Stimulated activated CD8-positive, alpha-beta memory T cell treated with anti-CD3 and anti-CD28 coated beads, Interleukin-4, amount 100 ng/mL, for 1 hour (primary cell): ENCODE measurements at places on chromosomes 3 and 15.

DNA sequence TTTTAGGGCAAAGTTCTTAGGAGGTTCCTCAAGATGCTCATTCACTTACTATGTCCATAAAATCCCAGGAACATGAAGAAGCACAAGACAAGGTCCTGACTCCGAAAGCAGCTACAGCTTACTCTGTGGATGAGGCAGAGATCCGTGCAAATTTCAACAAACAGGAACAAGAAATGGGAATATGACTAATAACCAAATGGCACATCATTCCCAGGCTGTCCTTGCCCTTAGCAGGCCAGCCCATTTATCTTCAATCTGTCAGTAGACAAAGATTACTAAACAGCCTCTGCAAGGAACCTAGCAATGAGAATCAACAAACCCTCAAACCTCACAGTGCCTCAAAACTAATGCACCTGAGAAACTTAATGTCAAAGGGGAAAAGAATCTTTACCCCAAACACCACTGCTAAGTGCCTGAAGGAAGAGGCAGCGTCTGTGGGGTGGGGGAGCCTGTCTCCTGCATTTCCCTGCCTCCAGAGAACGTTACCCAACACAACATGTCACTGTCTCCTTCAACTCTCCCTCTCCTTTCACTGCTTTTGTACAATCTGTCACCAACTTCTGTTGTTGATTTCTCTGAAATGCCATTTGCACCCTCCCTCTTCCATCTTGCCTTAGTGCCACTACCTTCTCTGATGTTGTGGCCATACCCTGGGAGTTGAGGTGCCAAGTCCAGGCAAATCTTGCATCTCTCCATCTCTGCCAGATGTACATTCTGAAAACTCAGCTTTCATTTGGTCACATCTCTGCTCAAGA lies 4.8 kb downstream of the TNFAIP8L3 start:
- DNase-seq: no peak

- no peak for DNase-seq
Observed at GRCh38 chr3:151268267-151269235, 9.8 kb downstream of the P2RY14 start.

GRCh38 chr3:100606894-100607512 lies 2.4 kb upstream of the ADGRG7 start:
- no peak for DNase-seq

DNA sequence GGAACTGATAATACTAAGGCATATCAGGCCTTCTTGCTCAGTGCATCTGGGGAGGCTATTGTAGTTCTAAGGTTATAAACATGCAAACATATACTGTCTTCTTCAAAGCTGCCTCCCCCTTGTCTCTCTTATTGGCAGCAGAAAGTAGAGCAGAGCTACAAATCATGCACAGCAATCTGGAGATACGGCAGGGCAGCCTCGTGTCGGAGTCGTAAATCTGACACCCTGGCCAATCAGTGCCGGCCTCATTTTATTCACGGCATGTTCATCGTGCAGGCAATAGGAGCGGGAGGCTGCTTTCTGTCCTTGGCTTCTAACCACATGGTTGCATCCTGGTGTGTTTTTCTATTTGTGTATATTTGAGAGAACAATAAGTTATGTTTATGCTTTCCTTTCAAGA lies 300.2 kb upstream of the CNTN6 start:
- DNase-seq: no peak

DNA sequence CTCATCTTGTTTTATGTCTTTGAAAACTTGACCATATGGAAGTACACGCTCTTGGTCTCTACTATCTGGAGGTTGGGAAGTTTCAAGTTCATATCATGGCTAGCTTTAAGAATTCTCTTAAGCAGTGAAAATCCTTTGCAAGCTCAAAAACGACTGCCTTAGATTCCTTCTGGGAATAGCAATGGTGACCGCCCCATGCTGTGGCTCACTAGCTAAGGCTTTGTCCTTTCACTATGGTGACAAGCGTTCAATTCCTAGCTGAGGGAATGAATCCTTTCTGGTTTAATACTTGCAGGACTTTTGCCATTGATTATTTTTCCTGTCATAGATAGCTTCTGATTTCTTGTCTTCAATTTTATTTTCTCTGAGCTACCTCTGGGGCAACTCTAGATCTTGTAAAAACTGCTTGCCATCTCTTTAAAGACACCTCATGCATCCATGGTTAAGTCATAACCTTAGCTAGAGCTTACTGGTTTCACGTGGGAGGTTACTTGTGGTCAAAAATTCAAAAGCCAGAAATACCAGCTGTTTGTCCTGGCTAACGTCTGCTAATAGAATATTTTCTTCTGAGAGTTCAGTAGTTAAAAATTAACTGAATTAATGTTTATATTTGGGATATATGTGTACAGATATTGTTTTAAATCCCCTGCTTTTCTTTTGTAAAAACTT lies 673.4 kb upstream of the CBLB start:
- no peak for DNase-seq

GRCh38 chr15:93150910-93151881 lies 62.2 kb upstream of the RGMA start:
- no peak for DNase-seq

- no peak for DNase-seq
Observed at GRCh38 chr3:46399557-46399956, 7.3 kb downstream of the CCR5AS start.

DNA sequence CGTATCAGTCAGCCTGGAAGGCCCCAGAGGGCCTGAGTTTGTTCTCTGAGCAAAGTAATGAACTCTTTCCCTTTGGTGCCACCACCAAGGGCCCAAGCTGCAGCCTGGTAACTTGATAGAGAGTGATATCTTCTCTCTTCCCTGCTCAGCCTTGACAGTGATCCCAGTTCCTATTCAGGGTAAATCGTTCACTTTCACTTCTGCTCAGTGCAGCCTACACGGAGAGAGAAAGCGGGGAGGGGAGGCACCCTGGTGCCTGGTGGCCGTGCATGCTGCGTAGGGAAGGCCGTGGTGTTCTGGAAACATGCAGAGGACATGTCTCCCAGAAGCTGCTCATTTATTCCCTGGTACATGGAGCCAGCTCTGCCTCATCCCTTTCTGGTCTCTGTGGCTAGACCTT lies 54.9 kb downstream of the KIF9 start:
- DNase-seq: no peak

DNA sequence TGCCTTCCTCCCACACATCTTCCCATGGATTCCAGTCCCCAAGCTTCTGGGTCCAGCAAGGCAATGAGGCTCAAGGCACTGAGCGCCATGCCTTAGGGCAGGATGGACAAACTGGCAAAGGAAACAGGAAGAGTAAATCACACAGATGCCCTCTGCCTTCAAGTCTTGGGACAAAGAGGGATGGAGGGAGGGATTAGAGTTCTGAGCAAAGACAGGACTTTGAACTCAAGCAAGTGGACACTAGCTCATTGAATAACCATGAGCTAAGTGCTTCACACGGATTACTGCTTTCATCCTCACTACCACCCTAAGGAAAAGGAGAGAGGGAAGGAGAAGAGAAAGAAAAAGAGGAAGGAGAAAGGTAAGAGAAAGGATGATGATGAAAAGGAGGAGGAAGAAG lies 7.6 kb upstream of the THBS1 start:
- DNase-seq: no peak

- no peak for DNase-seq
Observed at GRCh38 chr3:117441851-117442250, 732.3 kb downstream of the TUSC7 start.

GRCh38 chr3:138072796-138073195 lies 42.6 kb downstream of the DZIP1L start:
- DNase-seq: no peak

GRCh38 chr15:70053716-70054229 lies 43.9 kb downstream of the TLE3 start:
- no peak for DNase-seq

GRCh38 chr3:141738891-141739363 lies 829 bp downstream of the RNF7 start:
- DNase-seq: no peak

DNA sequence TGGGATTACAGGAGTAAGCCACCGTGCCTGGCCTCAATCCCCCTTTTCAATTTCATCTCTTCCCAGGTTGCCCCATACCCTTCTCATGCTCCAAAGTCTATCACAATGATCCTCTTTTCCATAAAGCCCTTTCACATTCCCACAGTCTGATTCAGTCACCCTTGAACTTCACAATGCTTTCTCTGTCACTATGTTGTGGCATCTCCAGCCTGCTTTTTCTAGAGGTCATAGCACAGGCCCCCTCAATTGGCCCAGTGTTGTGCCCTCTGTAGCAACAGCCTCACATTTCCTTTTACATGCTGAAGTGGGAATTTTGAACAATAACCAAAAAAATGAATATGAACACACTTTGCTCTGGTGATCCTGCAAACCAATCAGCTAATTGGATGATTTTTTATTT lies 21.5 kb downstream of the DRD3 start:
- DNase-seq: no peak

- DNase-seq: no peak
Observed at GRCh38 chr3:121958801-121959200, 63.2 kb downstream of the ILDR1 start.

DNA sequence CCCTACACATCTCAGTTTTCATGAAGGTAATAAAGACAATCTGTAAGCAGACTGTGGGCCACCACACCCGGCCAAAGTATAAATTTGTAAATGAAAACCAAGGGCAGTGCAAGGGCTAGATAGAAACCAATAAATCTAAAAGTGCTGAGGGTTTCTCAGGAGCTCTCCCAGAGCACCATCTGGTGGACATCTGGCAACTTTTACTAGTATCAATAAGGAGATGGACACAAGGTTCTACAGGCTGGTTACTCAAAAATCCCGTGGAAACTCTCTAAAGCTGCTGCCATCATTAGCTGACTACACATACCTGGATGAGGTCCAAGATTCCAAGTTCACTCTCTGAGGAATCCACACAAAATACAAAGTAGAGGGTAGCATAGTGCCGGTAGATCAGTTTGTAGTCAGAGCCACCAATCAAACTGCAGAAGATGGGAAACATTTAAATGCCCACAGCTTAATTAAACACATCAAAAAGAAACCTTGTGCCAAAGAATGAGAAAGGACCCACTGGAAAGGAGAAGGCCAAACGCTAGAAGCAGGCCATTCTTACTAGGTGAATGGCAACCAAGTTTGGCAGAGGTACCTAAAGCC lies 5.5 kb downstream of the AP3S2 start:
- no peak for DNase-seq

DNA sequence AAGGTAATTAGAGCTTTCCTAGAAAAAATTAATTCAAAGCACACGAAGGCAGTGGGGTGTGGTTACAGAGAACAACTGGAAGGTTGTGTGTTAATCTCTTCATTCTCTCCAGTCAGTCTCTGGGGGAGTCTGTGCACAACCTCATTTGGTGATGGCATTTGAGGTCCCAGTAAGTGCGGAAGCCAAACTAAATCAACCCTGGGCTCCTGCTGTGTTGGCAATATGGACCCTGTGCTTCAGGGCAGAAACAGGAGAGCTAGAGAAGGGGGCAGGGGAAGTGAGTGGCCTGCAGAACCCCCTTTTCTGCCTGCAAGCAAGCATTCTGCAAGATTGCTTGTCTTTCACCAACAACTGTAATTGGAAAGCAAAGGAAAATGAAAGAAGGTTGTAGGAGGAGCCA lies 195.9 kb upstream of the ST8SIA2 start:
- no peak for DNase-seq

- no peak for DNase-seq
Observed at GRCh38 chr3:76134166-76134565, 348.8 kb upstream of the ZNF717 start.

GRCh38 chr3:55795296-55795695 lies 308.2 kb upstream of the WNT5A start:
- no peak for DNase-seq

GRCh38 chr15:55928955-55929354 lies 64.5 kb downstream of the NEDD4 start:
- no peak for DNase-seq

- DNase-seq: no peak
Observed at GRCh38 chr15:75325922-75326321, 9.9 kb upstream of the COMMD4 start.

DNA sequence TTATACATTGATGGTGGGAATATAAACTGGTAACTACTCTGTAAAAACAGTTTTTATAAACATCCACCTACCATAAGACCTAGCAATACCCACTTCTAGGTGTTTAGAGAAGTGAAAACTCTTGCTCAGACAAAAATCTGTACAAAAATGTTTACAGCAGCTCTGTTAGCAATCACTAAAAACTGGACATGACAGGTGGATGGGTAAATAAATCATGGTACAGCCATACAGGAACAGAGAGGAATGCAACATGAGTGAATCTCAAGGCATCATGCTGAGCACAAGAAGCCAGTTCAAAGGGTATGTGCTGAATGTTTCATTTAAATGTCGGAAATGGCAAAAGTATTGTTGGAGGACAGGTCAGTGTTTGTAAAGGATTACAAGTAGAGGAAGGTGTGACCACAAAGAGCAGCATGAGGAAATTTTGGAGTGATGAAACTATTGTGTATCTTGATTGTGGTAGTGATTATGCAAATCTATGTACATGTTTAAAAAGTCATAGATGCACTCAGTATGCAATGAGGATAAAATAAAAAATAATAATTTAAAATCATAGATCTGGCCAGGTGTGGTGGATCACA lies 2.8 kb upstream of the RNU5A-1 start:
- DNase-seq: no peak

DNA sequence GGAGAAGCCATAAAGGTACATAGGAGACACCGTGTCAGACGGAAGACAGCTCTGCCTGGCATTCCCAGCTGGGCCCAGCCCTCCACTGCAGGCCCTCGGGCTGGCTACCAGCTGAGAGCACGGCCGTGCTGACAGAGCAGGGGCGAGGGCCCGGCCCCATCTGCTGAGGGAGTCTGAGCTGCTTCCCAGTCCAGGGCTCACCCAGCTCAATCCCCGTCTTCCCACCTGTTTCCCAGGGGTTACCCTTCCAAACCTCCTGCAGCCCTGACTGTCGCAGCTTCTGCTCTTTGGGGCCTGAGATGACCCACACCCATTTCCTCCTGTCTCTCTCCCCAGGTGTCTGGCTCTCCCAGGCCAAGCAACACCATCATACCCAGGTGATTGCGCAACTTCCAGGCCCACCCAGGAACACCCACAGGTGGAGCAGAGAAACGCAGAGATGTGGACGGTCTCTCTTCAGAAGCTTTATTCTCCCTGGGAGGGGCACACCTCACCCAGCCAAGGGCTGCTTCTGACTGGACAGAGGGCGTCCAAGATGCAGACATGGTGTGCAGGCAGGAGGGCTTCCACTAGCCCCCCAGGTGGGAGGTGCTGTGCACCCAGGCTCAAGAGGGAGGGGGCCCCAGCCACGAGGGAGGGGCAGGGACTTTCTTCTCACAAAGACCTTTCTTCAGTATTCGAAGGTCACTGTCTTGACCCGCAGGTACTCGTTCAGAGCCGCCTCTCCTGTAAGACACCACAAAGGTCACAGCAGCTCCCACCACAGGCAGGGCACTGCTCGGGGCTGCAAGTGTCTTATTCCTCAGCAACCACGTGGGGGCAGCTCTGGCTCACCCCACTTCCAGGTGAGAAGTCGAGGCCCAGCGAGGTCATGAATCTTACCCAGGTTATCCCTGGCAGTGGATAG lies 19.4 kb upstream of the SLC41A3 start:
- DNase-seq: no peak
